ENCODE measurements at places on chromosomes 5 and 9.

- peak; percentile 35 for DNase-seq
Measured at GRCh38 chr5:14821100-14821845, 50.3 kb downstream of the ANKH start.

- DNase-seq, result no peak
Measured at GRCh38 chr5:125551246-125551645, 804.8 kb upstream of the ZNF608 start.

DNA sequence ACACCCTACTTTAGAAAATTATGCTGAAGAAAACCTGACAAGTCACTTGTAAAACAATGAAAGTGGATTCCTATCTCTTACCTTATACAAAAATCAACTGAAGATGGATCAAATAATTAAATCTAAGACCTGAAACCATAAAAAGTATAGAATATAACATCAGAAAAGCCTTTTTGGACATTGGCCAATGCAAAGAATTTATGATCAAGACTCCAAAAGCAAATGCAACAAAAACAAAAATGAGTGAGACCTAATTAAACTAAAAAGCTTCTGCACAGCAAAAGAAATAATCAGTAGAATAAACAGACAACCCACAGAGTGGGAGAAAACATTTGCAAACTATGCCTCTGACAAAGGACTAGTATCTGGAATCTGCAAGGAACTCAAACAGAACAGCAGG lies 303.0 kb upstream of the CDH9 start:
- DNase-seq, result no peak

DNA sequence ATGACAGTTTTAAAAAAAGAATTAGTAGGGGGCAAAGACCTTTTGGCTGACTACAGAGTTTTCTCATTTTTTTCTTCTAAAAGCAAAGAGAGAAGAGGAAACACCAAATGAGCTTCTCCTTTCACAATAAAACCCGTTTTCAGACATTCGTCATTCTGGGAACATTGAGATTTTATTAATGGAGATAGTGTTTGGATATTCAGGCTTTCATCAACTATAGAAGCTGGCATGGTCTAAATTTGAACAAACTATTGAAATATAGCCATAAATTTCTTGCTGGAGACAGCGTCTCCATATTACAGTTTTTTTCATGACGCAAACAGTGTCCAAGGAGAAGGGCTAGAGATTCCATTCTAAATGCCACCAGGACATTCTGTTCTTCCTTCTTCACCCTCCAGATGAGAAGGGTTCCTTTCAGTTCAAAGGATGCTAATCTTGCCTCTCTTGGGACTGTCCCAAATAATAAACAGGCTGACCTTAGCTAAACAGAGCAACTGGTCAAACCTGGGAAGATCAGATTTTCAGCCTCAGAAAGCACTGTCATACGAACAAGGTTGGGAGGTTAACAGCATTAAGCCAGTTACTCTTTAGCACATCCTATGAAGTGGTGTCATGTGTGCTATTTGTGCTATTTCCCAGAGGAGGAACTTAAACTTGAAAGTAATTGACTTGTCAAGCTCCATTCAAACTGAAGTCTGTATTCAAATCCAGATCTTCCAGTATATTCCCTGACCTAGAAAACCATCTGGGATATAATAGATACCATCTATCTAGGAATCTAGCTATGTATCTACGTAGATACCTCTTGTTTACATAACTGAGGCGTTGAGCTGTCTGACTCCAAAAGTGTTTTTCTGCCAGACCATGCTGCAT lies 125.6 kb downstream of the LPAR1 start:
- no peak for DNase-seq

- no peak for DNase-seq
Measured at GRCh38 chr5:170152767-170153166, 47.1 kb downstream of the FOXI1 start.

- DNase-seq, result peak; percentile 72
Measured at GRCh38 chr9:126516936-126517832, 96.5 kb upstream of the LMX1B start.

GRCh38 chr9:36985769-36986467 lies 48.1 kb downstream of the PAX5 start:
- DNase-seq, result no peak

GRCh38 chr9:107067739-107068416 lies 204.9 kb downstream of the ZNF462 start:
- no peak for DNase-seq

GRCh38 chr5:169527066-169527465 lies 56.5 kb upstream of the SPDL1 start:
- DNase-seq, result no peak

GRCh38 chr9:121107881-121108280 lies 33.1 kb downstream of the CNTRL start:
- no peak for DNase-seq

All from astrocyte of the spinal cord (primary cell).